ENCODE measurements at places on chromosomes 13 and 19. TPM values are rescaled to one million over a fixed set of nuclear protein-coding genes. Genes with fewer than 3 reads are reported as not detected.

Gene IFNL1
- total RNA-seq, result not detected

Gene RNF225
- total RNA-seq, result not detected

- DNase-seq, result no peak
- H3K27me3 ChIP-seq, result no peaks in the 10 kb centered on the region
- no peak overlapping the region for H3K27ac ChIP-seq
- H3K4me3 ChIP-seq, result no peak overlapping the region
These were observed 22.3 kb upstream of the TNFSF11 start for GRCh38 chr13:42551611-42552010.

GRCh38 chr19:45350477-45351058, 10.0 kb downstream of the KLC3 start:
- H3K27me3 ChIP-seq, result peaks cover 19% of the 10 kb centered on the region
- no peak overlapping the region for H3K27ac ChIP-seq
- no peak for DNase-seq

DNA sequence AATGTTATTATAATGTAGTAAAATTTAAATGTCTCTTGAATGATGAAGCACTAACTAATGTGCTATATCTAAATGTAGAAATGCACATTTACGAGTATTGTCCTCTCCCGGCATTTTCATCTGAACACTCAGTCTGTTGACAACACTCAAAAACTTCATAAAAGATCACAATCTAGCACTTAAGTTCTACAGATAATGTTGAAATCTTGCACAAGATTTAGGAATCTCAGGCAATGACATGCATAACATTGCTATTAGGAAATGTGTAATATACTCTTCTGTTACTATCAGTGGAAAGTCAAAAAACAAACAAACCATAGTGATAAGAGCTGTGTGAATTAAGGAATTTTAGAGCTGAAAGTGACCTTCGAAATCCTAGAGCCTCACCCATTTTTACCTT, 37.5 kb upstream of the XPO4 start:
- H3K4me3 ChIP-seq, result no peak overlapping the region
- H3K36me3 ChIP-seq, result no peaks in the 10 kb centered on the region
- no peak overlapping the region for H3K27ac ChIP-seq
- peaks cover 41% of the 10 kb centered on the region for H3K4me1 ChIP-seq

- peaks cover 80% of the 10 kb centered on the region for H3K4me1 ChIP-seq
- H3K27ac ChIP-seq, result peak overlapping the region; percentile 92
- no peaks in the 10 kb centered on the region for H3K27me3 ChIP-seq
- peak overlapping the region; percentile 65 for H3K4me3 ChIP-seq
These were observed 43.1 kb downstream of the NFIC start for GRCh38 chr19:3409346-3410064.

GRCh38 chr13:46515803-46516202, 37.2 kb upstream of the LRCH1 start:
- H3K4me1 ChIP-seq, result no peaks in the 10 kb centered on the region
- H3K27ac ChIP-seq, result no peak overlapping the region
- no peak for DNase-seq
- H3K4me3 ChIP-seq, result no peak overlapping the region

DNA sequence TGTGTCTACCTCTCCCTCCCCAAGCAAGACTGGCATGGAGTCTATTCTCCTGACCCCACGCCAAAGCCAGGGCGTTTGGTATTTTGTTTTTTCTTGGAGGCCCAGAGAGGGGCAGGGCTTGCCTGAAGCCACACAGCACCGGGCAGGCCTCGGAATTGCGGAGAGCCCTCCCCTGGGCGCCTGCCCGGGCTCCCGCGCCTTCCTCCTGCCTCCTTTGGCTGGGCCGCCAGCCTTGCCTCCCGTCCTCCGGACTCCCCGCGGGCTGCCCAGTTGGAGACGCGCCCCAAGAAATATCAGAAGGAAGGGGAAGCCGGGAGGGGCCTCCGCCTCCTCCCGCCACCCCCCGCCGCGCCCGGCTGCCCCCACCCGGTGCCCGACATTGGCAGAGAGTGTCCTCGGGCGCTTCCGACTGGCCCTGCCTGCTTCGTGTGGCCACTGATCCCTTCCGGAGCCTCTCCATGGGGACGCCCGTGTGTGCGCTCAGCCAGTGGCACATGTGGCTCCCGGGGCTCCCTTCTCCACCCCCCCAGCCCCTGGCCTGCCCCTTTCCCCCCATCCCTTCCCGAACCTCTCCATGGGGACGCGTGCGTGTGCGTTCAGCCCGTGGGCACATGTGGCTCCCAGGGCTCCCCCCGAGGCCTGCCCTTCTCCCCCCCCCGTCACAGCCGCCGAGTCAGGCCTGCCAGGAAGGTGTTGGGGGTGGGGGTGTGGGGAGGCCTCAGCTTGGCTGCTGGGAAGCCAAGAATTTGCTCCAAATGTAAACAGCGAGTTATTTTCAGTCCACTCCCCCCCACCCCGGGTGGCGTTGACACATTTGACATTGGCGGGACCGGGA, 37.3 kb downstream of the NFIC start:
- no peaks in the 10 kb centered on the region for H3K36me3 ChIP-seq
- H3K4me3 ChIP-seq, result no peak overlapping the region
- H3K27me3 ChIP-seq, result no peaks in the 10 kb centered on the region
- no peak overlapping the region for H3K27ac ChIP-seq
- peak; percentile 48 for DNase-seq

- no peak for DNase-seq
- H3K27ac ChIP-seq, result no peak overlapping the region
- no peaks in the 10 kb centered on the region for H3K4me1 ChIP-seq
These were observed 18.0 kb downstream of the VAV1 start for GRCh38 chr19:6790194-6791128.

- H3K27me3 ChIP-seq, result peaks cover 23% of the 10 kb centered on the region
- no peak overlapping the region for H3K4me3 ChIP-seq
- H3K27ac ChIP-seq, result no peak overlapping the region
These were observed 61.3 kb downstream of the SLC7A9 start for GRCh38 chr19:32808236-32808635.

GRCh38 chr13:89688918-89689317, 1658.6 kb upstream of the MIR17HG start:
- no peak overlapping the region for H3K4me3 ChIP-seq
- no peaks in the 10 kb centered on the region for H3K4me1 ChIP-seq
- DNase-seq, result no peak
- no peaks in the 10 kb centered on the region for H3K36me3 ChIP-seq

GRCh38 chr19:54432144-54432738, 16.8 kb upstream of the LENG8 start:
- no peaks in the 10 kb centered on the region for H3K4me1 ChIP-seq
- DNase-seq, result no peak
- no peak overlapping the region for H3K27ac ChIP-seq
- no peaks in the 10 kb centered on the region for H3K36me3 ChIP-seq

GRCh38 chr19:55648585-55649267, 714 bp downstream of the CCDC106 start:
- DNase-seq, result no peak
- peak overlapping the region; percentile 96 for H3K4me3 ChIP-seq
- peaks cover 44% of the 10 kb centered on the region for H3K4me1 ChIP-seq
- no peaks in the 10 kb centered on the region for H3K27me3 ChIP-seq

DNA sequence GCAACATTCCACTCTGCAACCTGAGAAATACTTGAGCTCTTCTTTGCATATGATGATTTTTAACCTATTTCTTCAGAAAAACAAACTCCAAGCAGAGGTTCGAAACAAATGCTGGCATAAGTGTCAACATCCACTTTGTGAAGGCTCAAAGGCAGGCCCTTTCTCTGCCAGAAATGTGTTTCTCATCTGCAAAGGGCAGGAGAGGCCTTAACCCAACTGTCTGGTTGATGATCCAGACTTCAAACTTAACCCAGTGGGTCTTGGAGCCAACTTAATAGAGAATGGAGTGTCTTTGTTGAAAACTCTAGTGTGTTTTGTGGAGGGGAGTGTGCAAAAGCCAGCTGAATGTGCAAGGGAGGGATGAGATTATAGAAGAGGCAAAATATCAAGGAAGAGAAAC, 28.3 kb upstream of the ZNF507 start:
- H3K27me3 ChIP-seq, result no peaks in the 10 kb centered on the region
- H3K4me3 ChIP-seq, result no peak overlapping the region
- no peak overlapping the region for H3K27ac ChIP-seq

- no peak overlapping the region for H3K4me3 ChIP-seq
- H3K27me3 ChIP-seq, result no peaks in the 10 kb centered on the region
- DNase-seq, result no peak
These were observed 6.9 kb downstream of the RAB8A start for GRCh38 chr19:16118489-16119033.

- no peak overlapping the region for H3K27ac ChIP-seq
- no peaks in the 10 kb centered on the region for H3K27me3 ChIP-seq
- DNase-seq, result no peak
- H3K36me3 ChIP-seq, result peaks cover 3% of the 10 kb centered on the region
- H3K4me1 ChIP-seq, result peaks cover 31% of the 10 kb centered on the region
- H3K4me3 ChIP-seq, result no peak overlapping the region
These were observed 54.1 kb downstream of the ABCC4 start for GRCh38 chr13:95247171-95247570.

DNA sequence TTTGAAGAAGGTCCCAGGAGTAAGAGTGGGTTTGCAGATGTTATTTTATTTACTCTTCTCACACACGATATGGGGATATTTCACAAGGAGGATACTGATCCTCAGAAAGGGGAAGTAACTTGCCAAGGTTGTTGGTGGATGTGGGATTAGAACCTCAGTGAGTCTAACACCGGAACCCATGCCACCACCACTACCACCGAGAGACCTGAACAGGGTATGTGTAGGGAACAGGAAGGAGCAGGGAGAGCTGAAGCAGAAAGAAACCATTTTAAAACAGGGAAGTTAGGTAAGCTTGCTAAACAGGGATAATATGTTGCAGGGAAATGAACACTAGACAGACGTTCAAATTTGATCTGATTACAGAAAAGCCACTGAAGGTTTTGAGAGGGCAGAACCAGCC, 11.6 kb upstream of the CEACAM3 start:
- H3K27me3 ChIP-seq, result peaks cover 30% of the 10 kb centered on the region
- no peak for DNase-seq
- no peaks in the 10 kb centered on the region for H3K4me1 ChIP-seq
- no peaks in the 10 kb centered on the region for H3K36me3 ChIP-seq
- H3K4me3 ChIP-seq, result no peak overlapping the region

GRCh38 chr19:17078036-17078919, 2.7 kb downstream of the MYO9B start:
- no peaks in the 10 kb centered on the region for H3K36me3 ChIP-seq
- H3K27ac ChIP-seq, result no peak overlapping the region
- no peak for DNase-seq

- no peak overlapping the region for H3K4me3 ChIP-seq
- DNase-seq, result no peak
- no peaks in the 10 kb centered on the region for H3K36me3 ChIP-seq
- H3K27me3 ChIP-seq, result no peaks in the 10 kb centered on the region
- no peak overlapping the region for H3K27ac ChIP-seq
- no peaks in the 10 kb centered on the region for H3K4me1 ChIP-seq
These were observed 671.0 kb upstream of the SLITRK1 start for GRCh38 chr13:84553227-84553626.

Measured in HepG2 (cell line).